ENCODE measurements at places on chromosomes 2 and 18.

- DNase-seq = no peak
These were observed 1.5 kb downstream of the PXDN start for GRCh38 chr2:1742681-1743395.

- no peak for DNase-seq
These were observed 63.6 kb upstream of the ATL2 start for GRCh38 chr2:38440655-38441054.

DNA sequence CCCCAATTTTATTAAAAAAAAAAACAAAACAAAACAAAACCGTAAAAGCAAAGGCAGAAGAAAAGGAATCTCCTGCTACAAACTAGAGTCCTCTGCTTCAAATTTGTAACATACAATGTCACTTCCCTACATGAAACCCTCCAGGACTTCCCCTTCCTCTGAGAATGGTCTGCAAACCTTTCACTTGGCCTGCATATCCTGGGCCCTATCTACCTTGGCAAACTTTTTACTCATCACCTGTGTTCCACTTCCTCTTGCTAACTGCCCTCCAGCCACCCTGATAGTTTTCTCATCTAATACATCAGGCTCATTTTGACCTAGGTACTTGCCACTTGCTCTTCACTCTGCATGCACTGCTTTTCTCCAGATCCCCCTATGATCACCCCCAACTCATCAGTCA is 255.5 kb downstream of the ETAA1 start:
- no peak for DNase-seq

GRCh38 chr2:26002632-26003310 is 20.5 kb upstream of the KIF3C start:
- DNase-seq = no peak

DNA sequence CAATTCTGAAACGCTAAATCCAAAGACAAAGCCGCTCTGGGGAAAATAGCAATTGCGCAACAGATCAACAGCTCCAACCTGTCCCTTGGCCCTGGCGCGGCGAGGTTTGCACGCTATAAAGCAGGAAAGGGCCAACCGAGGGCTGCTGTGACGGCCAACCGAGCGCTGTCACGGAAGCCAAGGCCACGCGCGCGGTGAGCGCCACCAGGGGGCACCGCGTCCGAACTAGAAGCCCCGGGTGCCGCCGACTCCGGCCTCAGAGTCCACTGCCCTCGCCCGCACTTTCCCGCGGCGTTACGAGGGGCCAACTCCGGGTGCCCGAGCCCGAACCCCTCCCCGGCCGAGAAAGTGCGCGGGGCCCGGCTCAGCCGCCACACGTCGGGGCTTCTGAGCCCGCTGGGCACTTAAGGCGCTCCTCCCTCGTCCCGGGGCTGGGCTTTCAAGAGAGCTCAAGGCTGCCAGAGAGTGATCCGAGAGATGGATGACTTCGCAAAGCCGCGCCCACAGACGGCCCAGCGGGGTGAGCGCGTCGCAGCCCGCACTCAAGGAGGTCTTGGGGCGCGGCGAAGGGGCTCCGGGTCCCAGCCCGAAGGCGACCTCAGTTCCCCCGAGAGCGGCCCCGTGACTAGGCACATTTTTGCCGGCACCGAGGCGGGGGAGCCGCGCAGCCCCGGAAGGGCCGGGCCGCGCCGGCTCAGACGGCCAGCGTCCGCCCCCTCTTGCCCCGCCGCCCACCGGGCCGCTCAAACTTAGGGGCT is 897 bp downstream of the NFE2L2 start:
- DNase-seq = peak; percentile 90

DNA sequence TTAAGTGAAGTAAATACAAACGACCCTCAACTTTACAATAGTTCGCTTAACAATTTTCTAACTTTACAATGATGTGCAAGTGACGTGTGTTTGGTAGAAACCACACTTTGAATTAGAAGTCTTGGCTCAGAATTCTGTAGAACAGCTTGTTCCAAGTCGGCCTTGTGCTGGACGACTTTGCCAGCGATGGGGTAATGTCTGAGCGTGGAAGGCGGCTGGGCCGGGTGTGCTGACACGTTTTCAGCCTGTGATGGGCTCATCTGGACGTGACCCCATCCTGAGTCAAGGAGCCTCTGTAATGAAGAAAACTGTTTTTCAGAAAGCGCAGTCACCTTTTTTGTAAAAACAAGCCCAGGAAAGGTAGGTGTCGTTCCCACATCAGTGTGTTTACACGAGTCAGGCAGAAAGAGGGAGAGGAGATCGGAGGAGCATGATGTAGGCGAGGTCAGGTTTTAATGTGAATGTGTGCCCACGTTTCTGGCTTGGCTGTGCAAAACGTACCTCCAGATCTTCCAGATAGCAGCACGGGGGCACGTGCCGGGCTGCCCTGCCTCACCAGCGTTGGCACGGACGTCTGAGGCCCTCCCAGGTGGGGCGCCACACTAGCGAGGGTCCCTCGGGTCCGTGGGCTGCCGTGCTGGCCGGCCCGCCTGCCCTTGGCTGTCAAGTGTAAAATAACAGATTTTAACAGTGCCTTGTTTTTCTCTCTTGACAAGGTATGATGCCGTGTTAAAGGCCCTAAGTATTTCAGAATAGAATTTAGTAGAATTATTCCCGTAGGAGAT is 54.6 kb downstream of the CTDP1 start:
- no peak for DNase-seq

DNA sequence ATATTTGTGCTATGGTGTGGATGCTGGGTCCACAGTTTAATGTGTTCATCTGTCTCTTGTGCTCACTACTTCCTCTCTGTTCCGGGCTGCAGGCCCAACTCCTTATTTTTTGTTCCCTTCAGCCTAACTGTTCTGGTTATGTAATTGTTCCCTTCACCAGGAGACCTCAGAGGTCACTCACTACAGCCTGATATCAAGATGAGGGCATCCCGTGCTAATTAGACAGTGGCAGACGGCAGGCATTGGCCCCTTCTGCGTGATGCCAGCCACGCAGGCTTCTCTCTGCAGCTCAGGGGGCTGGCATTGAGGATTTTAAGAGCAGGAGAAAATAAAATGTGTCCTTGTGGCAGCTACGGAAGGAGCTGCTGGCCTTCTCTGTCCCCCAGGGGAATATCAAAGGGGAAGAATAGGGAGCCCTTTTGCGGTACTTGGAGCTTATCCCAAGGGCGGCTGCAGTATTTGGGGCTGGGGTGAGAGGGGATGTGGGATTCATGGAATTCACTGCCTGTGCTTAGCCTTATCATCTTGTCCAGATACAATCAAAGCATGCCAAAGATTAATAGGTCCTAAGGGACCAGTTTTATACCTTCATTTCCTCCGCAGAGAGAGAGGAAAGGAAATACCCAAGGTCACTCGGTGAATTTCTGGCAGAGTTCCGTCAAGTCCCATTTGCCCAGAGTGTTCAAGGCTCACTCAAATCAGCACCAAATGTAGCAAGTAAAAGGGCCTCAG is 53.3 kb upstream of the TRIB2 start:
- DNase-seq = no peak

Measured in stimulated activated CD4-positive, alpha-beta T cell treated with anti-CD3 and anti-CD28 coated beads, TNF-alpha, amount 100 ng/mL, for 1 hour (primary cell).